ENCODE measurements at places on chromosomes 5 and 9.
A peak's percentile ranks its signal among the peaks of the same experiment; 100 is the strongest.

DNA sequence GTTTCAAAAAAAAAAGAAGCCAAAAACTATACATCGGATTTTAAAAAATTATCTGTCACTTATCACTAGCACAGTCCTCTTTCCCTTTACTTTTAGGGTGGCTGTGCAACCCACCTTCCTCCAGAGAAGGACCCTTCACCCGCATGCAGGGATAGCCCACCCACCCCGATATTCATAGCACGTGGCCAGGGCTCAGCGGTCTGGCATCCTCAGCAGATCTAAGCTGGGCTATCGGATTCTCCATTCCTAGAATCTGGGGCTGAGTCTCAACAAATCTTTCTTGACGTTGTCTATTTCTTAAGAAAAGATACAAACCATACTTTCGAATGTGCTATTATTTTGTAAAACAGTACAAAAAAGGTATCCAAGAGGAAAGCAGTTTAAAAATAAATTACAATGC is 70.9 kb downstream of the MYO10 start:
- no peak for DNase-seq

- DNase-seq = no peak
Measured at GRCh38 chr9:128494746-128495129, 9.8 kb upstream of the GLE1 start.

- no peak for DNase-seq
Measured at GRCh38 chr9:13064676-13065075, 214.8 kb downstream of the MPDZ start.

DNA sequence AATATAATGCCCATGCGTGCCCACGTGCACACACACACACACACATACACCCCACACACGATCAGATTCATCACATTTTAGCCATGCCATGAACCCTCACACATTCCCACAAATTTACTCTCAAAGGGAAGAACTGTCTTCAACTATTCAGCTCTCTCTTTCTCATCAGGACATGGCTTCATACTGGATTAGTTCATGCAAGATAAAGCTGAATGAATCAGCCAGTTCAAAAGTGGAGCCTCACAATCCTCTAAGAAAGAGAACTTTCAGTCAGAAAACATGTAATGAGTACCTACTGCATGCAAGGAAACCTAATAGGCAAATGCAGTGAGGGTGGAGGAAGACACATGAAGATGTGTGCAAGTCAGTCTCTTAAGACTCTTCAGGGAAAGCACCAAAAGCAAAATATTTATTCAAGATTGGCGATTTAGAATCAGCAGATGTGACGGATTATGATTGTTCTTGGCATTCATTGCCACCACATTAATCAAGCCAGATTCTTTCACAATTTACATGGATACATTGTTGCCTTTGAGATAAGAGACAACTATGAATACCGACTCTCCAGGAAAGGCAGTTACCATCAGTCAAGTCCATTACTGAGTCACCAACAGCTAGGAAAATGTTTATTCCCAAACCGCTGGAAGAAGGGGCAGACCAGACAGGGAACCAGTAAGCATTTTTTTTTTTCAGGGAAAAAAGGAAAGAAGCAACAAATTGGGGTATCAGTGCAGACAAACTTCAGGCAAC is 30.3 kb upstream of the PUM3 start:
- no peak for DNase-seq

DNA sequence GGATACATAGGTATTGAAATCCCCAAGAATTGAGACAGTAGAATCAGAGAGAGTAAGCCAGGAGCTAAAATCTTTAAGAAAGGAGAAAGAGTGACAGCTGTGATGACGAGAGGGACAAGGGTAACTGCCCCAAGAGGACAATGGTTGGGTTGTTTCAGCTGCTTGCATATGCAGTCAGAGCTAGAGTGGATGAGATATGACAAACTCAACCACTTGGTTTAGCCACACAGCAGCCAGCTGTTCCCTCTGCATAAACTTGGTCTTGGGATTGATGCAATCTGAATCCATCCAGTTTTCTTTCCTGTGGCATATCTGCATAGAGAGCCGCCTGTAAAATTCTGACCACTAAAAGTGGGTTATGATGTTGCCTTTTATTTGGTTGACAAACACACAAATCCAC is 100.7 kb downstream of the ZNF622 start:
- no peak for DNase-seq

- no peak for DNase-seq
Measured at GRCh38 chr5:157677931-157678330, 6.6 kb downstream of the C5orf52 start.

GRCh38 chr5:148910686-148911361 is 84.4 kb downstream of the ADRB2 start:
- no peak for DNase-seq

- no peak for DNase-seq
Measured at GRCh38 chr9:136857581-136858412, 5.7 kb downstream of the MAMDC4 start.

DNA sequence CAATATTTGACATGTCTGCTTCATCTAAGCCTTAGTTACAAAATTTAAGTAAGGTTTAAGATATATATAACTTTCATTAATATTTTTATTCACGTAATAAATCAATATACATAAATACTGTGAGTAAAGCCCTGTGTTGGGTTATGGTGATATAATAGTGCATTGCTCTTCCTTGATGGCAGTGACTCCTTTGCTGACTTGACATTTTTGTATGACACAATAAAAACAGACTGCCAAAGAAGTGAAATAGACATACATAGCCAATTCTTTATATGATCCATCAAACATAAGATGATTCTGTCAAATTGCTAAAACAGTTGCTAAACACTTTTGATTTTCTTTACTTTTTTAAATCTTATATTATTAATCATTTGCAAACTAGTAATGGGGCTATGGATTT is 1518.2 kb downstream of the EFNA5 start:
- DNase-seq = no peak

GRCh38 chr5:155252025-155252424 is 238.5 kb downstream of the KIF4B start:
- no peak for DNase-seq

GRCh38 chr9:85224301-85224700 is 517.5 kb downstream of the AGTPBP1 start:
- no peak for DNase-seq

GRCh38 chr9:38371495-38371894 is 21.0 kb upstream of the ALDH1B1 start:
- DNase-seq = peak; percentile 12

GRCh38 chr9:107855164-107855563 is 365.6 kb upstream of the KLF4 start:
- no peak for DNase-seq

- no peak for DNase-seq
Measured at GRCh38 chr5:133116601-133117000, 64.8 kb downstream of the HSPA4 start.

GRCh38 chr5:55773057-55773456 is 35.2 kb downstream of the DDX4 start:
- DNase-seq = no peak

DNA sequence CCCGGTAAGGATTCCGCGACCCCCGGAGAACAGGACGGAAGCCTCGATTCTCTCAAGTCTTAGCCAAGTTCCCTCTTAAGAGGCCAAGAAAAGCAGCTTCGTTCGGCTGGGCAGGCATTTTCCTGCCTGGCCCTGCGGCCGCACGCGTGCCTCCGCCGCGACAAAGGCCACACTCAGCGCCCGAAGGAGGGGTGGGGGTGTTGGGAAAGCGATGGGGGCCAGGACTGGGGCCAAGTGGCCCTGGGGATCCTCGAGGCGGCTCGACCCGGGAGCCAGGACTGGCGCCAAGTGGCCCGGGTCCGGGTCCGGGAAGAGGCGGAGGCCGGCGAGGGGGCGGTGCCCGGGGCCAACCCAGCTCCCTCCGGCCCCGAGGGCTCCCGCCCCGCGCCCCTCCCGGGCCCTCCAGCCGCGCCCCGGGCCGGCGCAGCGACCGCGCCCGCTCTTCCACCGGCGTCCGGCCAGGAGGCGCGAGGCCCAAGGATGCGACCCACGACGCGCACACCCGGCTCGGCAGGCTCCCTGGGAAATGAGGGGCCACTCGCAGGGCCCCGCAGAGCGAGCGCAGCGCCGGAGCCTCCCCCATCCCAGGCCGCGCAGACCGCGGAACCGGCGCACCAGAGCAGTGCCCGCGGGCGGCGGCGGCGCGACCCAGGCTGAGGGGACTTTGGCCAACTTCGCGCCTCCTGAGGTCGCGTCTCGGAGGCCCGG is 756 bp downstream of the VAV2 start:
- no peak for DNase-seq

DNA sequence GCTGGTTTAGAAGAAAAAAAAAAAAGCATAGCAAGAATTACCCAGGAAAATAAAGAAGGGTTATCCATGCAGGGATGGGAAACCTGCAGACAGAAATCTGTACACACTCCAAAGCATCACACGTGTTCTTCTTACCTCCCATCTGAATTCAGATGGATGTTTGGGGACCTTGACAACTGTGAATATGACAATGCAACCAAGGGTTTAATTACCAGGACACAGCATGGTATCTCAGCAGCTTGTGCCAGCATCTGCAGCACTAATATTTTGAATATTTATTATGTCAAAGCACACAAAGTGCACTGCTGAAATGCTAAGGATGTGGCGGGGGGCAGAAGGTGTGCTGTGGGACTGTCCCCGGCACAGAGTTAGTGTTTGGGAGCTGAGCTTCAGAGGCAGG is 47.9 kb downstream of the SLIT3 start:
- no peak for DNase-seq

DNA sequence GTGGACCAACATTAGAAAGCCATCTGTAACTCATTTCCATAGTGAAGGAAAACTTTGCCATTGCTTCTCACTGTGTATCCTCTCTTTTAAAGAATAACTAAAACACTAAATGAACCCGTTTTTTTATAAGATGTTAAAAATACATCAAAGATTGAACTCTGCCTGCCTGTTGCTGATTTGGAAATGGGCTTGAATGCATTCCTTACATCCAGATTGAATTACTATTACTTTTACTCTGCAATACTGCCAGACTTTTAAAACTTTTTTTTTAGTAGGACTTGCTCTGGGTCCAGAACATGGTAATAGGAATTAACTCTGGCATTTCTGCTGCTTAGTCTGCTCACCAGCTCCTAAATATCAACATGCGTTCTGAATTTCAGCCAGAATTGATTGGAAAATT is 176.8 kb upstream of the PAPPA start:
- no peak for DNase-seq

- DNase-seq = no peak
Measured at GRCh38 chr9:131454028-131454427, 48.7 kb upstream of the POMT1 start.

DNA sequence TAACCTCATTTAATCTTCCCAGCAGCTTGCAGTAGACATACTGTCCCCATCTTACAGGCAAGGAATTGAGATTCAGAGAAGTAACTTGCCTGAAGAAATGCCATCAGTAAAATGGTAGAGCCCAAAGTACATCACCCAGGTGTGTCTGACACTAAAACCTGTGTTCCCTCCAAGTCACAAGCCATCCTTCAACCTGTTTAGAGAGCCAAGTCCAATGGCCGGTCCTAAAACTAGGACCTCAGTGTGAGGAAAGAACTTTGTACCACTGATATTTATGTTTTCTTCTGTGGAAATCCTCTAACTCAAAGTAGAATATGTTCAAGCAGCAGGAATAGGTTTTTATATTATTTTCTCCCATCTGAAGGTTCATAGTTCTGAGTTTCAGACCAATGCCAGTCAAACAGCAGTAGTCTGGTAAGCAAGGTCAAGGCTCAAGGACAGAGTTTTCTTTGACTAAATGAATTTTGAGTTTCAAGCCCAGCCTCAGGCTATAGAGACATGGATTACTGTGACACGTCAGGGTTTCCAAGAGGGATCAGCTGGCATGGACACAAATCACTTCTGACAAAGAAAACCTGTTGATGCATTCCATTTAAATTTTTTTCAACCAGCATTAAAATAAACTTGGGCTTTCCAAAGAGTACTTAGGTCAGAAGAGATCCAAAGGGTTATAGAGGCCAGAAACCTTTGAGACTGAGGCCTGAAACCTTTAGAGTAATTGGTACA is 80.9 kb upstream of the PLPP6 start:
- no peak for DNase-seq

- DNase-seq = peak; percentile 67
Measured at GRCh38 chr5:81749561-81750307, 1.2 kb downstream of the SSBP2 start.
